ENCODE measurements at places on chromosomes 12 and 14. TPM values are rescaled to one million over a fixed set of nuclear protein-coding genes. Genes with fewer than 3 reads are reported as not detected.

Gene OLR1
- under 0.01 TPM for total RNA-seq

Gene GPRC5A
- 4.7 TPM for total RNA-seq

Gene RHEBL1
- total RNA-seq = 0.72 TPM

Gene NPFF
- total RNA-seq = not detected

Gene LRP1-AS
- not detected for total RNA-seq

Gene LALBA
- total RNA-seq = not detected

Gene KCNA1
- not detected for total RNA-seq

Gene SIX4
- total RNA-seq = 15.6 TPM

Gene PLEK2
- 1.2 TPM for total RNA-seq

Gene SLCO1B1
- total RNA-seq = not detected

Gene YBX3
- 147 TPM for total RNA-seq

Data from osteoblast (primary cell).